Activated CD4-positive, alpha-beta T cell treated with anti-CD3 and anti-CD28 coated beads, Interleukin-2, amount 10 ng/mL, durations not matched to agents 7 days and 5 days (primary cell): ENCODE measurements at places on chromosomes 11 and 22. TPM values are rescaled to one million over a fixed set of nuclear protein-coding genes. Genes with fewer than 3 reads are reported as not detected.

Gene BTBD18
- not detected for total RNA-seq

Gene EMID1
- total RNA-seq: not detected

Gene TYR
- not detected for total RNA-seq

Gene CALCA
- not detected for total RNA-seq

Gene A4GALT
- total RNA-seq: 0.29 TPM

Gene SYNGR1
- 0.77 TPM for total RNA-seq

Gene MRPL21
- 56.8 TPM for total RNA-seq

Gene TSPAN32
- total RNA-seq: 77.6 TPM

- peaks cover 2% of the 10 kb centered on the region for H3K27me3 ChIP-seq
- no peak overlapping the region for H3K4me3 ChIP-seq
- DNase-seq: peak; percentile 40
- no peak overlapping the region for H3K27ac ChIP-seq
- no peaks in the 10 kb centered on the region for H3K36me3 ChIP-seq
Observed at GRCh38 chr11:83249972-83250593, 36.1 kb downstream of the CCDC90B start.

GRCh38 chr11:61442616-61443015 is 12.7 kb downstream of the SDHAF2 start:
- DNase-seq: no peak
- peaks cover 17% of the 10 kb centered on the region for H3K4me1 ChIP-seq
- no peaks in the 10 kb centered on the region for H3K27me3 ChIP-seq
- H3K36me3 ChIP-seq: peaks cover 52% of the 10 kb centered on the region
- H3K4me3 ChIP-seq: no peak overlapping the region
- no peak overlapping the region for H3K27ac ChIP-seq

- peak overlapping the region; percentile 95 for H3K4me3 ChIP-seq
- no peaks in the 10 kb centered on the region for H3K27me3 ChIP-seq
- no peak for DNase-seq
- H3K4me1 ChIP-seq: peaks cover 50% of the 10 kb centered on the region
- H3K36me3 ChIP-seq: peaks cover 38% of the 10 kb centered on the region
Observed at GRCh38 chr11:93784935-93785360, 866 bp downstream of the MED17 start.

- peak; percentile 84 for DNase-seq
- H3K4me1 ChIP-seq: peaks cover 71% of the 10 kb centered on the region
- peaks cover under 1% of the 10 kb centered on the region for H3K36me3 ChIP-seq
- peak overlapping the region; percentile 70 for H3K4me3 ChIP-seq
- H3K27me3 ChIP-seq: no peaks in the 10 kb centered on the region
- H3K27ac ChIP-seq: peak overlapping the region; percentile 92
Observed at GRCh38 chr22:25062386-25063085, 110.0 kb downstream of the KIAA1671 start.

DNA sequence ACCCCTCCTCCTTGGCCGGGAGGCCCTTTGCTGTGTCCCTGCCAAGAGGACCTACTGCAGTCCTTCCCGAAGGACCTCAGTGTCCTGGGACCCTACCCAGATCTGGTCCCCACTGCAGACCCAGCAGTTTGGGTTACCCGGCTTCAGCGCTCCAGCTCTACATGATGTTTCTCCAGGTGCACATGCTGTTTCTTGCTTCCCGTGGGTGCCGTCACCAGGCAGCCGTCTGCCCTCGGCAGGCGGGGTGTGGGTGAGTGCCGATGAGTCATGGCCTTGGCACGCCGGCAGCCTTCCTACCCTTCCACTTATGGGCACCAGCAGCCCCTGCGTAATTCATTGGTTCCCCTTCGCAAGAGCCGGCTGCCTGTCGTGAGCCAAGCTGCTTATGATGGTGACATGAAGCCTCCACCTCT is 101.8 kb downstream of the BCR start:
- H3K27me3 ChIP-seq: no peaks in the 10 kb centered on the region
- H3K4me1 ChIP-seq: peaks cover 11% of the 10 kb centered on the region
- DNase-seq: no peak
- no peaks in the 10 kb centered on the region for H3K36me3 ChIP-seq

- peaks cover 28% of the 10 kb centered on the region for H3K36me3 ChIP-seq
- no peak for DNase-seq
- peak overlapping the region; percentile 97 for H3K4me3 ChIP-seq
- H3K27me3 ChIP-seq: no peaks in the 10 kb centered on the region
- peaks cover 27% of the 10 kb centered on the region for H3K4me1 ChIP-seq
Observed at GRCh38 chr11:67120456-67120855, 1.4 kb downstream of the KDM2A start.

GRCh38 chr11:99822846-99823565 is 802.3 kb downstream of the CNTN5 start:
- no peaks in the 10 kb centered on the region for H3K4me1 ChIP-seq
- DNase-seq: no peak
- H3K4me3 ChIP-seq: no peak overlapping the region
